WTC11 (cell line): ENCODE measurements at places on chromosomes 1 and 21. TPM values are rescaled to one million over a fixed set of nuclear protein-coding genes. Genes with fewer than 3 reads are reported as not detected.

CLDN19 gene
- total RNA-seq, result 8.1 to 15.9 TPM (median 14.7 TPM) in 3 replicates

ITLN1 gene
- not detected in 3 replicates for total RNA-seq

USP33 gene
- 57.5 to 61.6 TPM (median 59.9 TPM) in 3 replicates for total RNA-seq

- H3K27ac ChIP-seq, result no peak overlapping the region
- no peaks in the 10 kb centered on the region for H3K27me3 ChIP-seq
- H3K4me1 ChIP-seq, result no peaks in the 10 kb centered on the region
- H3K36me3 ChIP-seq, result no peaks in the 10 kb centered on the region
- no peak for DNase-seq
These were observed 26.9 kb upstream of the C1orf21 start for GRCh38 chr1:184359909-184360308.

DNA sequence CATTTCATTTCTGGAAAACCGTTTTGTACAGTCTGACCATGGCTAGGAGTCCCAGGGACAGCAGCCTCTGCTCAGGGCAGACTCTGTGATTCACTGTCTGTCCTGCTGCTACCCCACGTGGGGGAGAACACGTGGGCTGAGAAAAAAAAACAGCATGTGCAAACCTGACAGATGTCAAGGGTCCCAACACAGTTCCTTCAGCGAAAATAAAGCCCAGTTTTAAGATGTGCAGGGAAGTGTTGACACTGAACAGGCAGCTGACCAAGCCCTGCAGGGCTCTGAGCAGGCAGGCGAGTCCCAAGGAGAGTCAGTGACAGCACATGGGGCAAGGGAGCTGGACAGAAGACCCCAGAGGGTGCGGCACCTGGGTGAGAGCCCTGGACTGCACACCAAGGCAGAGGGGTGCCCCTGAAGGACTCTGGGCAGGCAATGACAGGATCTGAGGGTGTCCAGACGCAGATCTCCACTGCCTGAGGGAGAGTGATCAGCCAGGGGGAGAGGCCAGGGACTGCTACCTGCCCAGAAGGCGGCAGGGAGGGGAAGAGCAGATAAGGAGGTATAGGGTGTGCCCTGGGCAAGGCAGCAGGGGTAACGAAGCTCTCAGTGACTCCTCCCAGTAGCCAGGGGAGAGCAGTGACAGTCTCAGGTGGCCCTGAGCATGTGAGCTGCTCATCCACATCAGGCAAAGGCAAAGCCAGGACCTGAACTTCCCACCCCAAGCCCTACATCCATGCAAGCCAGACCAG is 5.1 kb upstream of the SPATC1L start:
- H3K27me3 ChIP-seq, result no peaks in the 10 kb centered on the region
- no peak for DNase-seq
- H3K27ac ChIP-seq, result peak overlapping the region; percentile 73
- H3K36me3 ChIP-seq, result peaks cover 27% of the 10 kb centered on the region

DNA sequence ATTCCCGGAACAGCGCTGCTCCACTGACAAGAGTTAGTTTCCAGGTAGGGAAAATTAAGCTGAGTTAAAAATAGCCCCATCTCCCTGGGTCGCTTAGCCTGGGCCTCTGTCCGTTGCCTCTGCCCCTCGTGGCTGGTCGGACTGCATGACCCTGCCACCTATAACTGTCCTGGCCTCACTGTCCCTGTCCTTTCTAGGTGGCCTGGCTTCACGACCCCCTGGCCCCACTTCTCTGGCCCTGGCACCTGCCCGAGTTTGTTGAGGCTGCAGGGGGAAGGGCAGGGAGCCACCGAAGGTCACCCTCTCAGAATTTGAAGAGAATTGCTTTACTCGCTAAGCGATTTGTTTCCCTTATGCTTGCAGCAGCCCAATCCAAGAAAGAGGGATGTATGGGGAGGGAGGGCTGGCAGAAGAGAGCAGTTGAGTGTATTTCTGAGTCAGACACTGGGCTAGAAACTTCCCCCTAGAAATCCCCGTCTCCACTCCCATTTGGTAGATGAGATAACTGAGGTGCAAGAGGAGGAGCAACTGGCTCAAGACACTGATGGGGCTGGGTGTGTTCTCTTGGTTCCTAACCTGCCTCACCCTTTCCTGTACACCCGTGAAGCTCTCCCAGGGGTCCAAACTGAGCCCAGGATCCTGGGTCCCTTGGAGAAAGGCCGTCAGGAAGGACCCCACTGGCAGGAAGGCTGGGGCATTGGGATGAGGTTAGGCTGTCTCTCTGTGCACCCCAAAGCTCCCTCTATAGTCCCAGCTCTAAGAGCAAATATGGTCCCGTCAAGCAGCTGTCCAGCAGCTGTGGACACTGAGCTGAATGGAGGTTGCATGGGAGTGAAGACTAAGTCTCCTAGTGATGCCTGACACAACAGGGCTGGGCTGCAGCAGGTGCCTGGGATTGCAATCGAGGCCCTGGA is 2.9 kb upstream of the EDN2 start:
- no peak overlapping the region for H3K4me3 ChIP-seq
- DNase-seq, result no peak
- peaks cover 14% of the 10 kb centered on the region; the same call in 1 of the 2 replicates for H3K27me3 ChIP-seq
- peaks cover 43% of the 10 kb centered on the region for H3K4me1 ChIP-seq

DNA sequence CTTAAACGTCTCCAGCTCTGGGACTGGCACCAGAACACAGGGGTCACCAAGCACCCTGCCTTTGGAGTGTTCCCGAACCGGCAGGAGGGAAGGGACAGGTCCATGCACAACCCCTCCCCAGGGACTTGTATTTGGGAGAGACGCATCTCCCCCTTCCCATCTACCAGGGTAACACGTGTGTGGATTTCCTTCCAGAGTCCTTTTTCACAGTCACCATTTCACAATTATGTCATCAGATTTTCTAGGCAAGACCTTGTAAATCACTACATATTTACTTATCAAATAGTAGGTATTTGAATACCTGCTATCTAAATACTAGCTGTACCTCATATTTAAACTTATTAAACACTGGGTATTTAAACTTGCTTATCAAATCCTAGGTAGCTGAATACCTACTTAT is 57.4 kb upstream of the AJAP1 start:
- no peak overlapping the region for H3K4me3 ChIP-seq
- peaks cover 52% of the 10 kb centered on the region for H3K36me3 ChIP-seq
- H3K27me3 ChIP-seq, result peaks cover 7% of the 10 kb centered on the region
- H3K27ac ChIP-seq, result no peak overlapping the region
- no peak for DNase-seq

DNA sequence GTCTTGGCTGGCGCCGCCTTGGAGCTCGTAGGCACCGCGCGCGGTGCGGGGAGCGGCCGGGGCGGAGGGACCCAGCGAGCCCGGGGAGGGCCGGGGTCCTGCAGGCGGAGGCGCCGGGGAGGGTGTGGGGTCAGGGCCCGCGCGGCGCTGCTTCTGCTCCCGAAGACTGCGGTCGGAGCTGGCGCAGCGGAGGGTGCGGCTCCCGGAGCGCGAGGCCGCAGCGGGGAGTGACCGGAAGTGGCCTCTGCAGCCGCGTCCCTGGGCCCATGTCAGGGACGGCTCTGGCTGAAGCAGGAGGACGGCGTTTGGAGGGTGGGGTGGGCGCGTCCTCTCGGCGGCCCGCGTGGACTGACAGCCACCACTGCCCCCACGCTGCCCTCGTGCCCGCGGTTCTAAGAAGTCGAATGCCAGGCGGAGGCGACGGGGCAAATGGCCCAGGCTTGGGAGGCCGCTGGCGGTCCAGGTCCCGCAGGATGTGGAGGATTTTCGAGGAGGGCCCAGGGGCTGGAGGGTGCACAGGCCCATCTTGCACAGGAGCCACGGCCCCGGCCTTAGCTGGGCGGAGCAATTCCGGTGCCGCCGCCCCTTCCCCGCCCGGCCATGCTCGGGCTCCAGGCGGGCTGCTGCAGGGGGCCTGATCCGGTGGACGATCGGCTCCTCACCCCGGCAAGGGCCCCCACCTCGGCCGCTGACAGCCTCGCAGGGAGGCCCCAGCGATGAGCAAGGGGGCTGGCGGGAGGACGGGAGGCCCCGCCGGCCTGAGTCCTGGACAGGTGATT is 7.7 kb upstream of the ZNF669 start:
- H3K27ac ChIP-seq, result no peak overlapping the region
- H3K4me3 ChIP-seq, result peak overlapping the region; percentile 72
- peaks cover 12% of the 10 kb centered on the region for H3K4me1 ChIP-seq
- DNase-seq, result peak; percentile 54
- H3K36me3 ChIP-seq, result no peaks in the 10 kb centered on the region
- H3K27me3 ChIP-seq, result peaks cover 54% of the 10 kb centered on the region

- peak; percentile 8 for DNase-seq
- peaks cover 59% of the 10 kb centered on the region for H3K27me3 ChIP-seq
- H3K36me3 ChIP-seq, result no peaks in the 10 kb centered on the region
- no peaks in the 10 kb centered on the region for H3K4me1 ChIP-seq
- no peak overlapping the region for H3K27ac ChIP-seq
- no peak overlapping the region for H3K4me3 ChIP-seq
These were observed 8.7 kb downstream of the WNT3A start for GRCh38 chr1:228015276-228016180.
